Vagina (tissue), 2 donors: ENCODE measurements at places on chromosomes 12 and 14.

- DNase-seq: peak; percentile 100
Measured at GRCh38 chr14:64540208-64541202, at the start of gene HSPA2. TSS of gene HSPA2 (plus strand) at chr14:64540741. CDS start at chr14:64540850, 109 bp downstream.

DNA sequence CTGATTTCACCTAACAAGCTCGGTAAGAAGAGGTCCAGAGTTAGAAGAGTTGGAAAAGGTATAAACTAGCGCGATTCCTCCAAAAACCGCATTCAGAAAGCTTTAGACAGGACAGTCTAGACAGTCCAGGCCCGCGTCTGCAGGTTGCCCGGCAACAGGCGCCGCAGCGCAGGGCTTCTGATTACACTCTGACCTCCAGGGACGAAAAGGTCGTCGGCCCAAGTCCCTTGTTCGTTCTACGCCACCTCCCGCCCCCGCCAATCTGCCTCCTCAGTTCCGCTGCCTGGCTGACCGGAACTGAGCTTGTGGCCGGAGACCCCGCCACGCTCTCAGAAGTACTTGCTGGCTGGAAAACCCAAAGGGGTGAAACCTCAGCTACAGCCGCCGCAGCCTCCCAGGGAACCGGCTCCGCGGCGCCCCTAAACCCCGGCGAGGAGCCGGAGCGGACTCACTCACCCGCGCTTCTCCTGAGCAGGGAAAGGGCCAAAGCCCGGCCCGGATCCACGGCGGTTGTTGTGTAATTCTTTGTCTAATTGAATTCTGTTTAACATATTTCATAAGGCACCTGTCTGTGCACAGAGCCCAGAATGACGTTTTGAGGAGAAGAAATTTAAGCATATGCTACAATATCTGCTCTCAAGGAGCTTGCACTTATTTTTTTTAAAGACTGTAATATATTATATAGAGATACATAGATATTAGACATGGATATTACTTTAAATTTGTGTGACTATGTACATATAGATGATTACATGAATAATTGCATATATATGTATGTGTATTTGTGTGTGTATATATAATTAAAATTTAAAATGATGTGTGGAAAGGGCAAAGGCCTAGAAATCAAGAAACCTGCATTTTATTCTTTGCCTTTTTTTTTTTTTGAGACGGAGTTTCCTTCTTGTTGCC, at the start of gene CAPS2:
TSS of gene CAPS2 (minus strand) at position 407 of the 909 bp plus-strand sequence. CDS start 3,826 bp downstream, outside the sequence.
- no peak for DNase-seq

GRCh38 chr12:14417715-14418114, 52.2 kb downstream of the ATF7IP start:
- no peak for DNase-seq

- no peak for DNase-seq
Measured at GRCh38 chr12:34288963-34289345, 266.7 kb downstream of the ALG10 start.

GRCh38 chr12:75690296-75690955, 179.0 kb upstream of the KRR1 start:
- peak; percentile 91 for DNase-seq

GRCh38 chr14:87231336-87232026, 761.5 kb downstream of the GALC start:
- DNase-seq: no peak

- no peak for DNase-seq
Measured at GRCh38 chr12:48901278-48901677, 24.0 kb downstream of the FKBP11 start.

DNA sequence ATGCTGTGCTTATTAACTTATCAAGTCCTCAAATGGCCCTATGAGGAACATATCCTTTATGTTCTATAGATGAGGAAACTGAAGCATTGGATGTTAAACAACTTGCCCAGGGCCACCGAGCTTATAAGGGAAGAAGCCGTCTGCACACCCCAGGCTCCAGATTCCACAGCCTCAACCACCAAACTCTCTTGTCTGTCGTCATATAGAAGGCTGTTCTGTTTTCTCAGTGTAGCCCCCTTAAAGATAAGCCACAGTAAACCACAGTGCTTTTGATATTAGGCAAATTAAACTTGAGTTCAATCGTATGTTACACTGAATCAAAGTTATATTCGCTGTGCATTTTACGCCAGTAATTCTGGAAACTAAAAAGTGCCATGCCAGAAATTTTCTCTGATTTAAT, 116.7 kb downstream of the PRKCH start:
- DNase-seq: no peak

GRCh38 chr14:92315050-92315805, 7.7 kb upstream of the SLC24A4 start:
- no peak for DNase-seq

GRCh38 chr12:107442326-107442987, 243.1 kb upstream of the PWP1 start:
- DNase-seq: no peak

GRCh38 chr12:64722835-64723234, 36.4 kb downstream of the GNS start:
- DNase-seq: no peak

DNA sequence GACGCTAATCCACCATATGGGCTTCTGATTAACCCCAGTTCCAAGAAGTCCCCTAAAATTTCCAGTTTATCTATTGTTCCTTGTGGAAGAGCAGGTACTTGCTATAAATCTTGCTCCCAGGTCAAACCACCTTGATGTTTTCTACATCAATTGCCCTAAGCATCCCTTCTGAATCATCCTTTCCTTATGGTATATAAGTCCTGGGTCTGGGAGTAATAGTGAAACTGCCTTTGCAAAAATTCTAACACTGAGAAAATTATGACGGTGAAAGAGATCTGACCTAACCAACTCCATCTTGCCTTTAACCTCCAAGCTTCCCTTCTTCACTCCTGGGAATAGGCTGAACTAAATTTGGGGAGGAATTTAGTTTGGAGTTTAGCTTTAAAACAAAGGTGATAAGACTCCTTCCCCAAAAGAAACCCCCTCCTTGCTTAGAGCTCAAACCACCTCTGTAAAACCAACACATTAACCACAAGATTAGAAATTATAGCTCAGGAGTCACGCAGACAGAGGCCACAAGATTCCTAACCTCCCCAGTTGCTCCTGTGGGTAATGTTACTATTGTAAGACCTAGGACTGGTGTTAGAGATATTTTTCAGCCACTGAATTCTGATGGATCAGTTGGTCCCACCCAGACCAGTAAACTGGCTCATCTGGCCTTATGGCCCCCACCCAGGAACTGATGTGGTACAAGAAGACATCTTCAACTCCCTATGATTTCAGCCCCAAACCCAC, 33.8 kb upstream of the DTX1 start:
- DNase-seq: no peak

GRCh38 chr12:122190842-122191668, 8.1 kb downstream of the LRRC43 start:
- no peak for DNase-seq

- DNase-seq: peak; percentile 32
Measured at GRCh38 chr12:98471085-98471484, 44.3 kb upstream of the TMPO start.

DNA sequence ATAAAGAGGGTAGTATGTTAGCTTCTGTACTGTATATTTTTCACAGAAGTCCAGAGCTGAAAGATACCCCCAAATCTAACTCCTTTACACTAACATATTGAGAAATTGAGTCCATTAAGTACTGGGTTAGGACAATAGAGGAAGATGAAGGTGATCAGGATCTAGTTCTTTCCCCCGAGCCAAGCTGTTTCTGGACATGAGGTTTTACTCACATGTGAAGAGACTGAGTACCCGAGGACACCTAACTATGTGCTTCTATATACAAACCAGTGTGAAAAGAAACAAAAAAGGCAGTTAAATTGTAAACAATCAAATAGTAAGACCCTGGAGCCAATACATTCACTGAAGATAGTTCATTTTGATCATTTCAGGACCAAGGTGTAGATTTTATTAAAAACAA, 3.8 kb upstream of the TRHDE start:
- DNase-seq: no peak

- DNase-seq: no peak
Measured at GRCh38 chr14:34548472-34548981, 9.0 kb upstream of the EAPP start.

DNA sequence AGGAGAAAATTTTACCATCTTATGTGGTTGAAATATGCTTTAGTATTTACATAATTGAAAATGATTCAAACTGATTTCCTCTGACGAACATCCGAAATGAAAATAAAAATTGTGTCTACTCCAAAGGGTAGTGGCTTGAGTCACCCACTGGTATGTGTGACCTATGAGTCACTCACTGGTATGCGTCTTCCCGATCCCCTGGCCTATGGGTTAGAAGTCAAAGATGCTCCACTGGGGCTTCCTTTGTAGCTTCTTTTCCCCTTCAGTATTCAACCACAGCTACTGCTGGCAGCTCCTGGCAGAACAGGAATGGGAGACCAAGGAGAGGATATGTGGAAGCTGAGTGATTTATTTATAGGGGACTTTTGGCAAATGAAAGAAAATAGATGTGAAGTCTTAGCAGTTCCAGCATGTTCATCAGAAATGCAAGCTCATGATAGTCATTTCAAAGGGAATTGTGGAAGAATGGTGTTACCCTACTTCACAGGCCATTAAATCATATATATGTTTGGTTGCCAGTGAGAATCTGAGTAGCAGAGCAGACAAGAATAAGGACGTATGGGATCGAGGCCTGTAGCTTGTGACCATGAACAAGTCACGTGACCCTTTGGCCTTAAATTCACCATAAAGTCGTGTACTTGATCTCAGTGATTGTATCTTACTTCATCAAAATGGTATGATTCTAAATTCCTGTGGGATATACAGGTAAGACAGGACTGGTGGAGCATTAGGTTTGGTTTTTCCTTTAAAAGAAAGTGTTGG, 108.3 kb downstream of the CRADD start:
- DNase-seq: no peak

GRCh38 chr12:68622250-68622649, 11.6 kb downstream of the RAP1B start:
- DNase-seq: no peak

- no peak for DNase-seq
Measured at GRCh38 chr12:104719700-104720338, 238.3 kb downstream of the SLC41A2 start.

DNA sequence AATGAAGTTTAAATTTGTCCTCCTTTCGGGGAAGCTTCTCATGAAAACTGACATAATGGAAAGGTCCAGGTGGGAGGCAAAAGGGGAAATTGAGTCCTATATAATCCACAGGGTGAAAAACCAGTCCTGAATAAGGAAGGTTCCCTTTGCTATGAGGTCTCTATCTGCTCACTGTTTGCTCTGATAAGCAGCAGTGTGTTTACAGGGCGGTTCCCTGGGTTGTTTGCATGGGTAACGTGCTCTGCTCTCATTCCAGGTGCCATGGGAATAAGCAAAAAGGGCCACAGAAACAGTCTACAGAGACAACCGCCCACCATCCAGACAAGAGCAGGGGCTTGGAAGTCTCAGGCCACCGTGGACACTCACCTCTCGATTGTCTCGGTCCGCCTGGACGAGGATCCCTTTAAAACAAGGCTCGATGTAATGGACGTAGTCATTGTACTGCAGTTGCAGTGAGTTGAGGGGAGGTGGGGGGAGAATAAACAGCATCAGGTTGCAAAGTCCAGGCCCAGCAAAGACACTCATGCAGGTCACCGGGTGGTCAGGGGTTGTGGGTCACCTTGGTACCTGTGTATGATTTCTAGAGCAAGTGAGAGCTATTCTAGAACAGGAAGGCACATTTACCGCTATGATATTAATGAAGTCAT, 32.7 kb downstream of the CACNA2D4 start:
- peak; percentile 32 for DNase-seq

DNA sequence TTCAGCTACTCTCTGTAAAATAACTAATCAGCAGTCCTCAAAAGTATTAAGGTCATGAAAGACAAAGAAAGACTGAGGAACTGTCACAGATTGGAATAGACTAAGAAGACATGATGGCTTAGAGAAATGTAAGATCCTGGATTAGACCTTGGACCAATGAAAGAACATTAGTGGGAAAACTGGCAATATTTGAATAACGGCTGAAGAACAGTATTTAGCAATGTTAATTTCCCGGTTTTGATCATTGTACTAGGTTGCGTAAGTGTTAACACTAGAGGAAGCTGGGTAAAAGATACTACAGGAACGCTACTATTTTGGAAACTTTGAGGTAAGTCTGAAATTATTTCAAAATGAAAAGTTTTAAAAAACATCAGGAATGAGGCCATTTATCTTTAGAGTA, 98.8 kb upstream of the RESF1 start:
- no peak for DNase-seq

DNA sequence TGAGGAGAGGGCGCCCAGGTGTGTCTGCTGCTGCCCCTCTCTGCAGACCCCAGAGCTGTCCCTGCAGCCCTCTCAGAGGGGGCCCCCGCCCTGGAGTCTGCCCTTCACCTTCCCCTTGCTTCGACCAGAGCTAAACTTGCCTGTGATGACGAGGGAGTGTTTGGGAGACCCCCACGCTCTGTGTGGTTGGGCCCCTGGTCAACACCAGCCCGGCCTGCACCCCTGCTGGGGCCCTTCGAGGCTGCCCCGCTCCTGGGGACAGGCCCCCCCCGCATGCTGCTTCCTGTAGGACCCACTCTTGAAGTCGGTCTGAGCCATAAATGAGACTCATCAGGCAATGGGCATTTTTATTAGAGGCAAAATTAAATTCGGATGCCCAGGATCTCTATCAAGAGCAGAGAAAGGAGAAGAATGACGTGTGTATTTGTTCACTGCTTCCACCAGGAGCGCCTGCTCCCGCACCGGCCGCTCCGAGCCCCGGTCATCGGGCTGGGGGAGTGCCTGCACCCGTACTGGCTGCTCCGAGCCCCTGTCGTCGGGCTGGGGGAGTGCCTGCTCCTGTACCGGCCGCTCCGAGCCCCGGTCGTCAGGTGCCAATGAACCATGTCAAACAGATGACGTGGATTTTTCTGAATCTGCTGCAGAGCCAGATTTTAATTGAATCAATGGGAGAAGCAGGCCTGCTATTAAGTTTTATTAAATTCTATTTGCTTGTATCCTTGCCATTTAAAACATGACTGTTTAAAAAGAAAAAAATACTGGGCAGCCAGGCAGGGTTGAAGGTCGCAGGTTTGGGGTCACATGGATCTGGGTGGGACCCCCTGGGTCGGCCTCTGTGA, 47.7 kb downstream of the NOC4L start:
- no peak for DNase-seq

DNA sequence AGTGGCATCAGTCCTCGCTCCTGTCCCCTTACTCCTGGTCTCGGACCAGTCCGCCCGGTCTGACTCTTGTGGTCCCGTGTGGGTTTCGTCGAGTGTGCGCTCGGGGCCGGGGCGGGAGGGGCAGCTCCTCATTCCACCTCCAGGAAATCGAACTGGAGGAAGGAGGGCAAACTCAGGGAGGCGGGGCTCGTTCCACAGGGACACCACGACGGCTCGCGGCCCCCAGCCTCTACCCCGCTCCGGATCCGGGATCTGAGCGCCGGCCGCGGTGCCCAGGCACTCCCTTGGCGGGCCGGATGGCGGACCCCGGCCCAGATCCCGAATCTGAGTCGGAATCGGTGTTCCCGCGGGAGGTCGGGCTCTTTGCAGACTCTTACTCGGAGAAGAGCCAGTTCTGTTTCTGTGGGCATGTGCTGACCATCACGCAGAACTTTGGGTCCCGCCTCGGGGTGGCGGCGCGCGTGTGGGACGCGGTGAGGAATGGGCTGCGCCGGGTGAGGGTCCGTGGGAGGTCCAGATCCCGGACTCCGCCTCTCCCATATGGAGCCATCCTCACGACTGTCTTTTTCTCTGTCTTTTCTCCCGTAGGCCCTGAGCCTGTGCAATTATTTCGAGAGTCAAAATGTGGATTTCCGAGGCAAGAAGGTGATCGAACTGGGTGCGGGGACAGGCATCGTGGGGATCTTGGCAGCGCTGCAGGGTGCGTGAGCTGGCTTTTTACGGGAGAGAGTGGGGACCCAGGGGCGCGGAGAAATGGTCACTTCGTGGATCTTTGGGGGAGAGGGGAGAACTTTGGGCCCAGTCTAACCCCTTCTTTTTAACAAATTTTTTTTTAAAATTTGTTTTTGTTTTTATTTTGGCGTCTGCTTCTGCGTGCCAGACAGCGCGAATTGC, at the start of gene EEF1AKMT3:
TSS of gene EEF1AKMT3 (plus strand) at position 186 of the 894 bp plus-strand sequence. CDS start at position 297, 111 bp downstream.
- DNase-seq: no peak
